Lower lobe of right lung (tissue), 2 donors: ENCODE measurements at places on chromosomes 1 and 21. TPM values are rescaled to one million over a fixed set of nuclear protein-coding genes. Genes with fewer than 3 reads are reported as not detected.

DNA sequence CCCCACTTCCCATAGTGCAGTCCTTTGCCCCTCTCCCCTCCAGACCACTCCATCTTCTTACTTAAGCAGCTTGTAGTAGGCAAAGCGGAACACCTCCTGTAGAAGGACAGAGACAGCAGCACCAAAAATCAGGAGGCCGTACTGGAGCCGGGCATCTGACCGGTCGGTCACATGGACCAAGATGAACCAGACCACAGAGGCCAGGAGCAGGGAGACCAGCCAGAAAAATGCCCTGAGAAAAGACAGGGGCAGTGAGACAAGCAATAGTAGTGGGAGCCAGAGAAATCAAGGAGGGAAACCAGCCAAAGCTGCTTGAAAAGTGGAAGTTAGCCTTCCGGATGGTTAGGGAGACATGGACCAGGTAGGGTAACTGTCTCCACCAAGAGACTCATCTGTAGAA, 920 bp downstream of the APH1A start:
- peaks cover 34% of the 10 kb centered on the region for H3K36me3 ChIP-seq
- no peak for DNase-seq
- peaks cover 29% of the 10 kb centered on the region for H3K4me1 ChIP-seq
- no peaks in the 10 kb centered on the region for H3K27me3 ChIP-seq
- peak overlapping the region; percentile 92 for H3K27ac ChIP-seq

DNA sequence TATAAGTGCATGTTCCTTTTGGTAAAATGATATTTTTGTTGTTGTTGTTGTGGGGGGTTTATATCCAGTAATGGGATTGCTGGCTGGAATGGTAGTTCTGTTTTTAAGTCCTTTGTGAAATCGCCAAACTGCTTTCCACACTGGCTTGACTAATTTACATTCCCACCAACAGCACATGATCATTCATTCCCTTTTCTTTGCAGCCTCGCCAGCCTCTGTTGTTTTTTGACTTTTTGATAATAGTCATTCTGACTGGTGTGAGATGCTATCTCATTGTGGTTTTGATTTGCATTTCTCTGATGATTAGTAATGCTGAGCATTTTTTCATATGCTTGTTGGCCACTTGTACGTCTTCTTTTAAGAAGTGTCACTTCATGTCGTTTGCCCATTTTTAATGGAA, 188.5 kb upstream of the CHRM3 start:
- H3K4me1 ChIP-seq, result no peaks in the 10 kb centered on the region
- no peaks in the 10 kb centered on the region for H3K36me3 ChIP-seq
- no peak overlapping the region for H3K27ac ChIP-seq
- DNase-seq, result no peak

DNA sequence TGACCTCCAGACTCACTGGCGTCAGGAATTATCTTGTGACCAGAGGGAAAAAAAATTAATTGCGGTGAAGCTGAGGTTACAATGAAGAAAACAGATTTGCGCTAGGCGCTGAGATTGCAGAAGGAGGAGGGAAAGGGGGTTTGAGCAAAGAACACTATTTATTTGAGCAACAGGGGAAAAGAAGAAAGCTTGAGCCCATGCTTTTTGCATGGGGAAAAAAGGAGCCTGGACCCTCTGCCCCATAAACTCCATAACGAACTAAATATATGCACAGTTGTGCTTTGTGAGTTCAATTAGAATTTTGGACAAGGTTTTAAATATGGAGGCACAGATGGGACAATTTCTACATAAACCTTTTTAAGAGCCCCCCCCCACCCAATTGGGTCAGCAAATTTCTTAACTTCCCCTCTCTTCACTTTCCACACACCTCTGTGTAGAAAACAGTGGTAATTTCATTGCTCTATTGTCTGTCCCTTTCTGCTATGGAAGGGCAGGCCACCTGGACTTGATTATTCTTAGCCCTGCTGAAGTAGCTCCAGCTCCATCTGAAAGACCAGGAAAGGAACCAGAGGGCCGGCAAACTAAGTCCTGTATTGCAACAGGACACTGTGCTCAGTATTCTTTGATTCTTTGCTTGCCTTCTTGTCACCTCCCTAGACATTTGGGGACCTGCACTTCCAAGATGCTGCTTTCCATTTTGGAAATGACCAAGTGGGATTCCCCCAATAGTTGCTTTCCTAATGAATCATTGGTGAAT, 862 bp upstream of the ID3 start:
- H3K27me3 ChIP-seq, result no peaks in the 10 kb centered on the region
- peaks cover 75% of the 10 kb centered on the region for H3K4me1 ChIP-seq
- H3K36me3 ChIP-seq, result peaks cover 10% of the 10 kb centered on the region
- no peak for DNase-seq

- peaks cover 44% of the 10 kb centered on the region for H3K4me1 ChIP-seq
- no peak for DNase-seq
- H3K27me3 ChIP-seq, result no peaks in the 10 kb centered on the region
- H3K27ac ChIP-seq, result no peak overlapping the region
- H3K36me3 ChIP-seq, result no peaks in the 10 kb centered on the region
Measured at GRCh38 chr1:234597894-234598293, 12.1 kb downstream of the IRF2BP2 start.

DNA sequence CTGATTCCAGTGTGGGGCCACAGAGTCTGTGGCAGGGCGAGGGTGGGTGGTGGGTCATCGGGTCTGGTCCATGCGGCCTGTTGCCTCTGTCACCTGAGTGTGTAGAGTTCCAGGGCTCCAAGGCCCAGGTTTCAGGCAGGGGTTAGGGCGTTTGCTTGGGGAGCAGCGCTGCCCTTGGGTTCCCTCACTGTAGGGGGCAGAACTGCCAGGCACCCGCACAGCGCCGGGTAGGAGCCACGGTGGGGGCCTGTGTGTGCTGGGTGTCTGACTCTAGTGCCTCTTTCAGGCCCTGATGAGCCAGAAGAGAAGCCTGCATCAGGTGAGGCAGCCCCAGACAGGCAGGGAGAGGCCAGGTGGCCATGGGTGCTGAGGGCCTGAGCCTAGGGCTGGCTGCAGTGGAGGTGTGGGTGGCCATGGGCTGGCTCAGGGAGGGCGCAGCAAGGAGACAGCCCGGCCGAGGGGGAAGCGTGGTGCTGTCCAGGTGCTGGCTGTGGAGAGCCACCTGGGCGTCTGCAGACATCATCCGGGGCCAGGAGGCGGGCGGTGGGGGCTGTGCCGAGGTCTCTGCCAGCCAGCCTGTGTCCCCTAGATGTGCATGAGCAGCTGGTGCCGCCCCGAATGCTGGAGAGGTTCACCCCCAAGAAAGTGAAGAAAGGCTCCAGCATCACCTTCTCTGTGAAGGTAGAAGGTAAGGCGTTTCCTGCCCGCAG, 72.3 kb downstream of the TRIM11 start:
- no peaks in the 10 kb centered on the region for H3K4me1 ChIP-seq
- H3K27ac ChIP-seq, result no peak overlapping the region
- DNase-seq, result peak; percentile 44
- H3K4me3 ChIP-seq, result no peak overlapping the region
- H3K27me3 ChIP-seq, result no peaks in the 10 kb centered on the region
- H3K36me3 ChIP-seq, result peaks cover 24% of the 10 kb centered on the region

DNA sequence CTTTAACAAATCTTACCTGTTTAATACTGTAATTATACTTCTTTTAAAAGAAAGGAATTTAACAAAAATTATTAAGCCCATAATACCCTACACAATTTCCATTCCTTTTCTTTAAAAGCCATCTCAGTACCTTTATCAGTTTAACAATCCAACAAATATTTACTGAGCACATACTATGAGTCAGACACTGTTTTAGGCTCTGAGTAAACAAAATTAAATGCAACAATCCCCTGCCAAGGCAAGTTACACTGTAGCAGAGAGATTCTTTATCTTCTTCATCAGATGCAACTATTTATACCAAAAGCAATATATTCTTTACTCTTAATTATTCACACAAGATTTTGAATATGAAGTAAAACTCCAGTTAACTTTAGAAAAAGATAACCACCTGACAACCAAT, 12.0 kb downstream of the DENND1B start:
- no peaks in the 10 kb centered on the region for H3K27me3 ChIP-seq
- H3K4me1 ChIP-seq, result no peaks in the 10 kb centered on the region
- H3K27ac ChIP-seq, result no peak overlapping the region
- no peak overlapping the region for H3K4me3 ChIP-seq
- H3K36me3 ChIP-seq, result no peaks in the 10 kb centered on the region

RNU1-4 gene
- total RNA-seq, result 6,803 TPM

GRCh38 chr1:229599218-229599954, 26.5 kb downstream of the TAF5L start:
- H3K27ac ChIP-seq, result no peak overlapping the region

SMCP gene
- not detected for total RNA-seq

DNA sequence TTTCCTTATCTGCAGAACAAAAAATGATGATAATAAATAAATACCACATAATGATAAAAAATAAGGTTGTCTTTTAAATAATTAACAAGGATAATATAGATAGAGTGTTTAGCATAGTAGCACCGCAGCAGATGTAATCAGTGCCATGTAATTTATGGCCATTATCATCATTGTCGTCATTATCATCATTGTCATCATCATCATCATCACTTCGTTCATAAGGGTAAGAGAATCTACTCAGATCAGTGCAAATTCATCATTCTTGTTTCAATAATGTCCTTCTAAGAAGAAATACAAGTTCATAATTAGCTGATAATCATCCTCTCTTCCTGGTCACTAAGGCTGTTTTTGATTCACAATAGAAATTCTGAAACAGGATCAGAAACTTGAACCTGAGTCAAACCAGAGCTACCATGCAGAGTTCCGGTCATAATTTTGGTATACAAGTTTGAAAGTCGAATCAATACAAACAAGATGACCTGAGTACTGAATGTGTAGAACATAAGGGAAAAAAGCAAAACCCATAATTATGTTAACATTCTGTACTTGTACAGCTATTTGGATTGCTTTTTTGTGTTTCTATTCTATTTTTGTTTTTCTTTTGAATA, 172.0 kb downstream of the LRRC40 start:
- H3K4me1 ChIP-seq, result no peaks in the 10 kb centered on the region
- no peaks in the 10 kb centered on the region for H3K27me3 ChIP-seq
- H3K4me3 ChIP-seq, result no peak overlapping the region
- DNase-seq, result no peak

TTC22 gene
- total RNA-seq, result 8.4 TPM

DNA sequence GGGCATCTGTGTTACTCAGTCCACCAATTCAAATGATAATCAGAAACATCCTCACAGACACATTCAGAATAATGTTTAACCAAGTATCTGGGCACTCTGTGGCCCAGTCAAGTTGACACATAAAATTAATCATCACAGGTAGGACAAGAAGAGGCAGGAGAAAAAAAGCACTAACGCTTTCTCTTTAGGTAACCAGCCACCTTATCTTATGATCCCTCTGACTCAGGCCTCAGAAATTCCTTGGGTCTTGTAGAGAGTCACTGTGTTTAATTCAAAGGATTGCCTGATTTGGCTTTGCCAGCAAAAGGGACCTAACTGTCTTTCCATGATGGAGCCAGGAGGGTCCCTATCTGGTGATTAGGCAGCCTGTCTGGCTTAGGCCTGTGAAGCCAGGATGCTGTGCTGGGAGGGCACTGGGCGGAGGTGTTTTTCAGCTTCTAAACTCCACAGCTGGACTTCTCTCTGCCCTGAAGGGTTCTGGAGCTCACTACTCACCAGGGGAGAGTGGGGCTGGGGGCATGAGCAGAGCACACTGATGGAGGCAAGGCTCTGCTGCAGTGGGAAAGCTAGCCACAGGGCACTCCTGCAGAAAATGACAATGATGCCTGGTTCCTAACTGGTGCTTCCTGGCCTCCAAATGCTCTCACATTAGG, 36.4 kb upstream of the STUM start:
- no peaks in the 10 kb centered on the region for H3K36me3 ChIP-seq
- H3K27ac ChIP-seq, result no peak overlapping the region
- no peaks in the 10 kb centered on the region for H3K4me1 ChIP-seq
- H3K27me3 ChIP-seq, result no peaks in the 10 kb centered on the region

- H3K27me3 ChIP-seq, result no peaks in the 10 kb centered on the region
- H3K36me3 ChIP-seq, result no peaks in the 10 kb centered on the region
- DNase-seq, result no peak
Measured at GRCh38 chr1:216814576-216815259, 91.5 kb upstream of the ESRRG start.

- H3K4me3 ChIP-seq, result no peak overlapping the region
- no peak for DNase-seq
- no peaks in the 10 kb centered on the region for H3K4me1 ChIP-seq
- no peaks in the 10 kb centered on the region for H3K36me3 ChIP-seq
- no peak overlapping the region for H3K27ac ChIP-seq
Measured at GRCh38 chr1:171811672-171812071, 29.6 kb upstream of the DNM3 start.

RAB3B gene
- 0.06 TPM for total RNA-seq

GRCh38 chr1:91584878-91585277, 84.2 kb downstream of the CDC7 start:
- peak overlapping the region; percentile 32 for H3K27ac ChIP-seq
- DNase-seq, result no peak
- no peaks in the 10 kb centered on the region for H3K27me3 ChIP-seq
- H3K4me1 ChIP-seq, result peaks cover 12% of the 10 kb centered on the region
- H3K36me3 ChIP-seq, result no peaks in the 10 kb centered on the region
- no peak overlapping the region for H3K4me3 ChIP-seq

GRCh38 chr1:5707566-5708345, 284.5 kb downstream of the NPHP4 start:
- peak; percentile 30 for DNase-seq
- H3K4me1 ChIP-seq, result no peaks in the 10 kb centered on the region
- no peak overlapping the region for H3K27ac ChIP-seq
- no peaks in the 10 kb centered on the region for H3K36me3 ChIP-seq
- peaks cover 4% of the 10 kb centered on the region for H3K27me3 ChIP-seq

DNA sequence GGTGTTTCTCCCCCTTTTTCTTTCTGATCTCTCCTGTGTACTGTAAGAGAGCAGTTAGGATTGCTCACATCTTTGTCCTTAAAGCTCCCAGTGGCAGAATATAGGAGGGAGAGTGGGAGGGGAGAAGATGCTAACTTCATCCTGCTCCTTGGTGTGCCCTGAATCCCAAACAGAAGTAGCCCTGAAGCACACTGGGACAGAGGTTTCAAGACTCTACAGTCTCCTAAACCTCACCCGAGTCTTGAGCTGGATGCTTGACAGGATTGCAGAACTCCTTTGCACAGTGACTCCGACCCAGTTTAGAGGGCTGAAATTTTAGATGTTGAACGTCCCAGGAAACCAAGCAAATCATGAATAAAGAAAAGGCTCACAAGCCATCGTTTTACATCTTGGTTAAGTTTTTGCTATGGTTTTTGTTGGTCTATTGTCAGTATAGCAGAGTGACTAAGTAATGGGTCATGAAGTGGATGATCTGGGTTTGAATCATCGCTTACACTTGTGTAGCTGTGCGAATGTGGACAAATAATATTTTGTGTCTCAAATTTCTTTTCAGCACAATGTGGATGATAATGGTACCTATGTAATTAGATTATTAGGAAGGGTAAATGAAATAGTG, 37.5 kb downstream of the XCL2 start:
- no peak overlapping the region for H3K4me3 ChIP-seq
- peaks cover 18% of the 10 kb centered on the region for H3K4me1 ChIP-seq
- no peaks in the 10 kb centered on the region for H3K27me3 ChIP-seq
- H3K27ac ChIP-seq, result no peak overlapping the region

MAN1C1 gene
- 20.4 TPM for total RNA-seq

- H3K36me3 ChIP-seq, result no peaks in the 10 kb centered on the region
- no peak overlapping the region for H3K4me3 ChIP-seq
- no peak overlapping the region for H3K27ac ChIP-seq
- H3K4me1 ChIP-seq, result no peaks in the 10 kb centered on the region
- no peaks in the 10 kb centered on the region for H3K27me3 ChIP-seq
Measured at GRCh38 chr1:248054671-248055070, 8.0 kb downstream of the OR2L3 start.

DNASE2B gene
- 26.1 TPM for total RNA-seq

- H3K36me3 ChIP-seq, result no peaks in the 10 kb centered on the region
- H3K27me3 ChIP-seq, result peaks cover 4% of the 10 kb centered on the region
- H3K27ac ChIP-seq, result no peak overlapping the region
- DNase-seq, result no peak
- H3K4me1 ChIP-seq, result no peaks in the 10 kb centered on the region
- H3K4me3 ChIP-seq, result no peak overlapping the region
Measured at GRCh38 chr21:35231090-35231489, 182.0 kb upstream of the RUNX1 start.
